ENCODE measurements at places on chromosomes 2 and 18.

GRCh38 chr2:203407496-203407895 lies 79.3 kb downstream of the ABI2 start:
- peak; percentile 56 for DNase-seq

DNA sequence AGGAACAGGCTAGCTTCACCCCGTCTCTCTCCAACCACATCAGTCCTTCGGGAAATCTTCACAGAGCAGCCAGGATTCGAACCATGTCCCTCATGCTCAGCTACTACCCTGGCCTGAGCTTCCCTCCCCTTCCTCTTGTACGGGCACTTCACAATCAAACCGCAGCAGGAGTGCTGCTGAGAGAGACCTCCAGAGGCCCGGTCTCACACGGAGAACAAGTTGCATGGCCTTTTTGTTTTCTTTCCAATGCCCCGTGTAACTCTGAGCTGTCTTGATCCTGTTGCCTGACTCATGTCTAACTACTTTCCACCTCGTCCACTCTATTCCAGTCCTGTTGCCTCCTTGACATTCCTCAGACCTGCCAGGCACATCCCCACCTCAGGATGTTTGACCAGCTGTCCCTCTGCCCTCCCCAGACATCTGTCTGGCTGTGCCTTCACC lies 25.4 kb downstream of the FBLN7 start:
- DNase-seq = no peak

- DNase-seq = no peak
These were observed 113.7 kb downstream of the SPTBN1 start for GRCh38 chr2:54569745-54570301.

DNA sequence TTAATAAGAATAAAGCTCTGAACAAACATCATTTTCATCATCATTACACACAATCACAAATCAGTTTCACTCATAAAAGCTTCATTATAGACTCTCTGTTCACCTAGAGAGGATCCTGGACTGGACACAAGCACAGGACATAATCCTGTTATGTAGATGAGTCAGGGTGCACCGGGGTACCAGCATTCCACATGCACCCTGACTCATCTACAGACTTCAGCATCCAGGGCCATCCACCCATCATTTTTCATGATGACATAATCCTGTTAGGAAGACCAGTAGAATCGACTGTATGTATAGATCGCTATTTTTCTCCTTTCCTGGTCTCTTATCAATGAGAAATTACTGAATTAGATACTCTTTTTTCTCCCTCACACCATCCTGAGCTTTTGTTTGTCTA lies 73.7 kb upstream of the PIK3C3 start:
- DNase-seq = peak; percentile 22

DNA sequence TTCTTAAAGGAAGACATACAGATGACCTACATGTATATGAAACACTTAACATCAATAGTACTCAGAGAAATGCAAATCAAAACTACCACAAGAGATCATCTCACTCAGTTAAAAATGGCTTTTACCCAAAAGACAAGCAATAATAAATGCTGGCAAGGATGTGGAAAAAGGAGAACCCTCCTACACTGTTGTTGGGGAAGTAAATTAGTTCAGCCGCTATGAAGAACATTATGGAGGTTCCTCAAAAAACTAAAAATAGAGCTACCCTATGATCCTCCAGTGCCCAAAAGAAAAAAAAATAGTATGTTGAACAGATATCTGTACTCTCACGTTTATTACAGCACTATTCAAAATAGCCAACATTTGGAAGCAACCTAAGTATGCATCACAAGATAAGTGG lies 1579.4 kb upstream of the TMEFF2 start:
- DNase-seq = no peak

- DNase-seq = peak; percentile 93
These were observed 78.3 kb downstream of the STPG4 start for GRCh38 chr2:47076586-47077441.

- DNase-seq = no peak
These were observed 77.4 kb downstream of the RNF144A start for GRCh38 chr2:6994536-6995128.

GRCh38 chr2:23536326-23536725 lies 151.3 kb downstream of the KLHL29 start:
- DNase-seq = no peak

DNA sequence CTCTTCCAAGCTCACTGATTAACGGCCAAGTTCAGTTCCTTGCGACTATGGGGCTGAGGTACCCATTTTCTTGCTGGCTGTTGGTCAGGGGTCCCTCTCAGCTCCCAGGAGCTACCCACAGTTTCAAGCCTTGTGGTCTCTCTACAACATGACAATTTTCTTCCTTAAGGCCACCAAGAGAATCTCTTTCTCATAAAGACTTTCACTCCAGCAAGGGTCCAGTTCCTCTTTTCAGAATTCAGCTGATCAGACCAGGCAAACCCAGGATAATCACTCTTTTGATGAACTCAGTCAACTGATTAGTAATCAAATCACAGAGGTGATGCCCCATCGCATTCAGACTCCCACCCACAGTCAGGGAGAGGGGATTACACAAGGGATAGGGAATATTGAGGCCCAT lies 129.7 kb downstream of the IRS1 start:
- no peak for DNase-seq

GRCh38 chr2:117960231-117960630 lies 53.6 kb downstream of the CCDC93 start:
- peak; percentile 71 for DNase-seq

- DNase-seq = no peak
These were observed 192.9 kb downstream of the BABAM2 start for GRCh38 chr2:28083476-28083875.

GRCh38 chr2:233262562-233262961 lies 11.1 kb downstream of the ATG16L1 start:
- no peak for DNase-seq

- DNase-seq = no peak
These were observed 43.6 kb downstream of the PROKR1 start for GRCh38 chr2:68687018-68687417.

GRCh38 chr2:55118643-55119083 lies 68.4 kb upstream of the RTN4 start:
- no peak for DNase-seq

- DNase-seq = peak; percentile 60
These were observed 208.2 kb upstream of the REV1 start for GRCh38 chr2:99697811-99698568.

GRCh38 chr2:133812826-133813617 lies 244.8 kb upstream of the NCKAP5 start:
- DNase-seq = peak; percentile 35
